ENCODE measurements at places on chromosomes 5 and 9.

DNA sequence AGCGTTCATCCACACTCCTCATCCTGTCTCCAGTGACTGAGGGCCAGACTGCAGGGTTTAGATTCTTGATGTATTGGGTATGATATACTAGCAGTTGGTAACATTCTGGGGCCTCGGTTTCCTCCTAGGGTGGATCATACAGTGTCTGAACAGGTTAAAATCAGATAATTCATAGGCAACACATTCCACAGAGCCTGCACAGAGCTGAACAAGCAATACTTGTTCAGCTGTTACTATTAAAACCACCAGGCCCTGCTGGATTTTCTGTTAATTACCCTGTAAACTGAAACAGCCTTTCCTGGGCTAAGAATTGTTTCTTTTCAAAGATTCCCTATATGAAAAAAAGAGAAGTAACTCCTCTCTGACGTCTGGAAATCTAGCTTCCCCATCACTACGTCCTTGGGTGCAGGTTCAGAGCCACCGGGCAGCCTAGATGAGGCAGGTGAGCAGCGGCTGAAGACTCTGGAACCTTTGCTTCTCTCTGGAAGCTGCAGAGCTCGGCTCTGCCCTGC lies 1313.5 kb upstream of the WWC1 start:
- no peak for DNase-seq

- DNase-seq, result no peak
Observed at GRCh38 chr5:133564921-133565565, 47.3 kb downstream of the FSTL4 start.

DNA sequence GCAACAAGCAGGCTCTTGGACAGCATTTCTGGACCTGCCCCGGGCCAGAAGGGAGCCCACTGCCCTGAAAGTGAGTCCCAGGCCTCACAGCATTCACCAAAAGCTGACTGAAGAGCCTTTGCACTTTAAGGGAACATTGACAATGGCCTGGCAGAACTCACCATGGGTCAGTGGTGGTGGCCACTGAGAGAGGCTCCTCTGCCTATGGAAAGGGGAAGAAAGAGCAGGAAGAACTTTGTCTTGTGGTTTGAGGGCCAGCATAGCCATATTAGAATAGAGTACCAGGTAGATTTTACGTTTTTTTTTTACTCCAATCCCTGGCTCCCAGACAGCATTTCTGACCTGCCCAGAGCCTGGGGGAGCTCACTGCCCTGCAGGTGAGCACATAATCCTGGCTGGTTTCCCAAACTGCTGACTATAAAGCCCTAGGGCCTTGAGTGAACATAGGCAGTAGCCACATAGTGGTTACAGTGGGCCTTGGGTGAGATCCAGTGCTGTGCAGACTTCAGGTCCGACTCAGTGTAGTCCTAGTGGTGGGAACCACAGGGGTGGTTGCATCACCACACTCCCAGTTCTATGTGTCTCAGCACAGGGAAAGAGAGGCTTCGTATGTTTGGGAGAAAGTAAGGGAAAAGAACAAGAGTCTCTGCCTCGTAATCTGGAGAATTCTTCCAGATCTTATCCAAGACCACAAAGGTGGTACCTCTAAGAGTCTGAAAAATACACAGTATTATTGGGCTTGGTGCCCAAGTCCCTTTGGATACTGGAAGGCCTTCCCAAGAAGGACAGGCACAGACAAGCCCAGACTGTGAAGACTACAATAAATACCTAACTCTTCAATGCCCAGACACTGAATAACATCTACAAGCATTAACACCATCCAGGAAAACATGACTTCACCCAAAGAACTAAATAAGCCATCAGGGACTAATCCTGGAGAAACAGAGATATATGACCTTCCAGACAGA lies 89.5 kb downstream of the TSSK1B start:
- no peak for DNase-seq

GRCh38 chr5:7464182-7464581 lies 68.2 kb downstream of the ADCY2 start:
- DNase-seq, result no peak

GRCh38 chr5:72555871-72556270 lies 48.7 kb upstream of the ZNF366 start:
- no peak for DNase-seq

DNA sequence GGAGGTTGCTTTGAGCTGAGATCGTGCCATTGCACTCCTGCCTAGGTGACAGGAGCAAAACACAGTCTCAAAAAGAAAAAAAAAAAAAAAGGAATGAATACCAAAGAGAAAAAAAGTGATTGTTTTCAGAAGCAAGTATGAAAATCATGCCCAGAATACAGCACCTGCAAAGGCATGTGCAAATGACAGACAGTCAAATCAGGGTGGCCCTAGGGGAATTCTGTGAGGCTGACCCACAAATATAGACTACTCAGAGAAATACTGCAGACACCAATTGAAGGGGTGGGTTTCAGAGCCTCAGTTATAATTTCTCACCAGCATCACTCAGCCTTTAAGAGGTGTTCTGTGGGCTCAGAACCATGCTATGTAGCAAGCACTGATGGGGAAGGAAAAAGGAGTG lies 28.6 kb downstream of the DCAF12 start:
- no peak for DNase-seq

- no peak for DNase-seq
Observed at GRCh38 chr9:30244877-30245276, 2139.6 kb upstream of the ACO1 start.

GRCh38 chr5:32522429-32523143 lies 62.8 kb upstream of the SUB1 start:
- no peak for DNase-seq

GRCh38 chr5:134949316-134949715 lies 18.4 kb upstream of the CATSPER3 start:
- no peak for DNase-seq

DNA sequence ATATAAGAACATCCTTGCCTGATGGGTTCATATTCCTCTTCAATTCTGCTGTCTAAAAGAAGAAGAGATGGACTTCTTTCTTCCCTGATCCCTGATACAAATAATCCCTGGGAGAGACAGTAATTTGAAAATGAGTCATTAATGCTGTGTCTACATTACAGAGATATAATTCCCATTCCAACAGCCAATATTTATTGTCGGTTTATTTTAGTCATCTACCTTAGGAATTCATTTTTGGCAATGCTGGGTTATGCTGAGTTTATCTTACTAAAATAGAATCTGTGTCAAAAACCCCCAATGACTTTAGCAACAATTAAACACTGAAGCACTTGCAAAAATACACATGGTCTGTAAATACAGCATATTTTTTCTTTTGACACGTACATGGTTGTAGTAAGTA lies 23.9 kb downstream of the ZNF474 start:
- DNase-seq, result no peak

- DNase-seq, result no peak
Observed at GRCh38 chr5:127942246-127943060, 141.1 kb upstream of the SLC12A2 start.
